Stimulated activated CD4-positive, alpha-beta T cell treated with anti-CD3 and anti-CD28 coated beads, Interleukin-2, amount 100 ng/mL, for 4 hours (primary cell): ENCODE measurements at places on chromosomes 3 and 15.

- DNase-seq, result no peak
Measured at GRCh38 chr3:160837394-160837980, 81.5 kb downstream of the PPM1L start.

DNA sequence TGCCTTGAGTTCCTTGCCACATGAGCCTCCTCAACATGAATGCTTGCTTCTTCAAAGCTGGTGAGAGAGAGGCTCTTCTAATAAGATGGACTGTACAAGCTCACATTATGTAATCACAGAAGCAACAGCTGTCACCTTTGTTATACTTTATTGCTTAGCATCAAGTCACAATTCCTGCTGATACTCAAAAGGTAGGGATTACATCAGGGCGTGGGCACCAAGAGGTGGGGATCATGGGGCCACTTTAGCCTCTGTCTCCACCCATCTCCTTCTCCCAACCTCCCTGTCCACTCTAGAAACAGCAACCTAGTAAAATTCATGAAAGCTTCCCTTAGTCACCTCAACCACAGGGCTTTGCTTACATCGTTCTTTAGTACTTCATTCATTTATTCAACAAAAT is 95.9 kb downstream of the FAM43A start:
- DNase-seq, result no peak

DNA sequence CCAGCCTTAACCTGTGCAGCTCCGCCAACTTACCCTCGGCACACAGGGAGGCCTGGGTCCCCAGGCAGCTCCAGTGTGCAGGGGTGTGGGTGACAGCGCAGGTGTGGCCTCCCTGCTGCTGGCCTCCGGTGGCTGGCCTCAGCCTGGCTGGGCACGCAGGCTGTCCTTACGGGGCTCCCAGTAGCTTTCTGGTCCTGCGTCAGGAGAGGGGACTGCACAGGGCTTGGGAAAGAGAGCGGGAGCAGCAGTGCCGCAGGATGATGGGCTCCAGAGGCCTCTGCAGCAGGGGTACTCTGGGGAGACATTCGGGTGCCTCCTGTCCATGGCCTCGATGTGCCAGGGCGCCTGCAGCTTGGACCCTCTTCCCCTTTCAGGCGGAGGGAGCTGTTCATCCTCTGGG is 9.4 kb downstream of the APBA2 start:
- DNase-seq, result no peak

- DNase-seq, result no peak
Measured at GRCh38 chr15:91922646-91923547, 69.4 kb downstream of the SLCO3A1 start.

DNA sequence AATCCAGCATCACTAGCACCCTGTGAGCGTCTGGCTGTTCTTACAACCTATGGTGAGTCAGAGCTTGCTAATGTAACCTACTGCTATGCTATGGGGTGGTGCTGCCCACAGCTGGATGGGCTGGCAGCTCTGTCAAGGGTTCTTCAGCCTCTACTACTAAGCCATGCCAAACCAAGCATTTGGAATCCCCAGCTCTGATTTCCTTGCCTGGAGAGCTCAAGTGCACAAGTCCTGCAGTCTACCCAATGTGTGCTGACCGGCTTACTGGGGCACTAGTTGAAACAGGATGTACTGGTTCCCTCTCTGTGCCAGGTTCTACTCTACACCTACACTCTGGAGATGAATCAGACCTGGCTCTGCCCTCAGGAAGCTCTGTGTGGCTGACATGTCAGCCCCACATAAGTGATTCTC is 4.2 kb downstream of the TEX264 start:
- no peak for DNase-seq

GRCh38 chr15:70299931-70300869 is 202.5 kb upstream of the TLE3 start:
- peak; percentile 43 for DNase-seq

DNA sequence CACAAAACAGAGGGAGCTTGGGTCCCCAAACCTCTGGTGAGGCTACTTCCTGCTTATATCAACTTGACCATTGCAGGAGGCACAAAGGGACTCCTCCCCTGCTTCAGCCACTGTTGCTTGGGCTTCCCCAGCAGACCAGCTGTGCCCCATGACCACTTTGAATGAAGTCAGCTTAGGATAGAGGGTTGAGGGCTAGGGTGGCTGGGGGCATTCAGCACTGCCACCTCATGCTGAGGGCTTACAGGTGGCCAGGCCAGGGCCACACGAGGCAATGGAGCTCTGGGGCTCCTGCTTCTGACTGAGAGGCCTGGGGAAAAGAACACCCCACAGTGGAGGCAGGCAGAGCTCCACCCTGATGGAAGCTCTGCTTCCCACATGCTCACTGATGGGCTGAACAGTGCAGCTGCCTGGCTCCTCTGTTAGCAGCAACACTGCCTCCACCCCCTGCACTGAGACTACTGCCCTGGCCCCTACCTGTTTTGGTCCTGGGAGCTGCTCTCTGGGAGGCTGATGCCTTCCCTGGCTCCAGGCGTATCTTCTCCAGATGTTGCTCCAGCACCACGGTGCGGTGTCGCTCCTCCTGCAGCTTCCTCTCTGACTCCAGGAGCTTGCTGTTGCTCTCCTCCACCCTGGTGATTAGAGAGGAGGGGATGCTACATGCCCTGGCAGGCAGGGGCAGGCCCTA is 10.2 kb upstream of the HHATL start:
- no peak for DNase-seq

- DNase-seq, result no peak
Measured at GRCh38 chr3:41073190-41073589, 126.1 kb upstream of the CTNNB1 start.

- DNase-seq, result no peak
Measured at GRCh38 chr15:36844534-36844998, 255.8 kb downstream of the MEIS2 start.

GRCh38 chr3:123153125-123154019 is 48.4 kb upstream of the SEC22A start:
- DNase-seq, result no peak

DNA sequence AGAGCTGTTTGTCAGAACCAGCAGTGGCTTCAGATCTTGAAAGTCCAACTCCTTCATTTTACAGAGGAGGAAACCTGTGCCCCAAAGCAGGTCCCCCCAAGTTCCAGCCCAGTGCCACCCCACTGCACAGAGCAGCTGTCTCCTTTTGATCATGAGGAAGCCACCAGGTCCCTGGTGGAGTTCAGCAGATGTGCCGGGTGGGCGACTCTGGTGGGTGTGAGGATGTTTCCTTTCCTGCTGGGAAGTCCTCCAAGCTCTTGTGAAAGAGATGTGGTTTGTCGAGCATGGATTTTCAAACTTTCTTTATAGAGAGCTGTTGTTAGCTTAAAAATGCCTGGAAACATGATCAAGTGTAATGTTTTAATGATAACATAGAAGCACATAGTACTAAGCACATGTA is 52.0 kb downstream of the SMAD3 start:
- no peak for DNase-seq

- no peak for DNase-seq
Measured at GRCh38 chr3:57556459-57557084, 498 bp downstream of the PDE12 start.

GRCh38 chr15:55737373-55737772 is 5.6 kb downstream of the PRTG start:
- DNase-seq, result no peak

- no peak for DNase-seq
Measured at GRCh38 chr3:14989943-14990779, 42.8 kb downstream of the NR2C2 start.

DNA sequence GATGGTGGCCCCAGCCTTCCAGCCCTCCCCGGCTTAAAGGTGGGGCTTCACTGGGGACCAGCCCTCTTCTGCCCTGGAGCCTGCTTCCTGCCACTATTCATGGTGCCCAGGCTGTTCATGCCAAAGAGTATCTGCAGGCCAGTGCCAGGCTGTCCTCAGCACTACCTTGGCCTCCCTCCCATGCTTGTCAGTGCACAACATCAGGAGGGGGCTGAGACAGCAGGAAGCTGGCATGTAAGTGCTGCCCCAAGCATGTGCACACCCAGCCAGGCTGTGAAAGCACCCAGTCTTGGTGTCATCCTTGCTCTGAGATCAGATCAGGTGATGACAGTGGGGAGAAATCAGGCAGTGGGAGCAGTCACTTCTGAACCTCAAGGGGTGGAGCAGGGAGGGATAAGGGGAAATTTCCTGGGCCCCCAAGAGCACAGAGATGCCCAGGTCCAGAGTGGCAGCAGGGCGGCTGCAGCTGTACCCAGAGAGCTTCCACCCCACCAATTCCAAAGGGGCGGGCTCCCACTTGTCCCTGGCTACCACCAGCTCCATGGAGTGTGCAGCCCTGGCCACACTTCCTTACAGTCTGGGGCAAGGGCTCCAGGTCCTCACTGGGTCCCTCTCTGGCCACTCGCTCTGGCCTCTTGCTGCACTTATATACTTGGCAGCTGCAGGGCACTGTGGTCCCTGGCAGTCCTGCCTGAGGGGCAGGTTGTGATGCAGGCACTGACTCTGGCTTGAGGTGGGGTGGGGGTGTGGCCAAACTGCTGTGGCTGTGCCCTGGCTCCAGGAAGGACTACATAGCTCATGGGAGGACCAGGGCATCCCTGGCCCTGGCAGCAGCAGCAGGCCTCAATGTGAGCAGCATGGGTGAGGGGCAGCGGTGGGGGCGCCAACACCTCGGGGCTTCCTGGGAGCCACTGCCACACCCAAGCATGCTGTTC is 91.4 kb upstream of the TNFSF10 start:
- DNase-seq, result no peak

- DNase-seq, result no peak
Measured at GRCh38 chr15:26171266-26171665, 308.1 kb upstream of the ATP10A start.

GRCh38 chr3:151979906-151980305 is 106.5 kb downstream of the SUCNR1 start:
- DNase-seq, result no peak

GRCh38 chr3:152302521-152303021 is 33.8 kb downstream of the MBNL1 start:
- no peak for DNase-seq

- no peak for DNase-seq
Measured at GRCh38 chr3:175914785-175915184, 1055.7 kb downstream of the NAALADL2 start.

GRCh38 chr15:38809621-38810020 is 245.0 kb upstream of the RASGRP1 start:
- DNase-seq, result no peak

- DNase-seq, result no peak
Measured at GRCh38 chr3:163939926-163940325, 1138.4 kb downstream of the SI start.

GRCh38 chr3:11078826-11079515 is 75.3 kb upstream of the HRH1 start:
- DNase-seq, result no peak

DNA sequence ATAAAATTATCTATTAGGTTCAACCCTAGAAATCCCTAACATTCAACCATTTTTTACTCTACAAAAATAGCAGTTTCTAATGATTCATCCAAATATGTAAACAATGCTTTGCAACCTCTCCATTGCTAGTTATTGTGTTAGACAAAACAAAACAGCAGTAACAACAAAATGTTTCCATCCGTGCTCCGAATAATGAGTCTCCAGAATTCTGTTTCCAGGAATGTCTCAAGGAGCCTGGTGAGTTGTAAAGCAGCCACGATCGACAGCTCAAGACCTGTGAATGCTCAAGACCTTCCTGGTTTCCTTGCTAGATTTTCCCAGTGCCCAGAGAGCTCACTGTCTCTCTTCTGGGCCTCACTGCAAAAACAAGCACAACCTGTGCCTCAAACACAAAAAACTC is 49.9 kb downstream of the CHRD start:
- no peak for DNase-seq

DNA sequence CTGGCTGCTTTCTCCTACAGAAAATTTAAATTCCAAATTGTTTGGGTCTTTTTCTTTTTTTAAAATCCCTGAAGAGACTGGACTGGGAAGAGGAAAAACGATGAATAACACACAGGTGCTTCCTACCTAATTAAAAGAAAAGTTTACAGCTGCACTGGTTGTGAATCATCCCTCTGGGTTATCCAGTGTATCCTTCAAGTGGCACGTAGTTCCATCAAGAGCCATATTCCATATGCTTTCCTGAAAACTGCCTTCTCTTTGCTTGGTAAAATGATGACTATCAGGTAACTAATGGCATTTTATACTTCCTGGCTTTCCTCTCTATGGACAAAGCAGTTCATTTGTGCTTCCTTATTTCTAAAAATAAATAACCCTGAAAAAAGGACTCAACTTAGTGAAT is 123.2 kb downstream of the MAGI1 start:
- no peak for DNase-seq

DNA sequence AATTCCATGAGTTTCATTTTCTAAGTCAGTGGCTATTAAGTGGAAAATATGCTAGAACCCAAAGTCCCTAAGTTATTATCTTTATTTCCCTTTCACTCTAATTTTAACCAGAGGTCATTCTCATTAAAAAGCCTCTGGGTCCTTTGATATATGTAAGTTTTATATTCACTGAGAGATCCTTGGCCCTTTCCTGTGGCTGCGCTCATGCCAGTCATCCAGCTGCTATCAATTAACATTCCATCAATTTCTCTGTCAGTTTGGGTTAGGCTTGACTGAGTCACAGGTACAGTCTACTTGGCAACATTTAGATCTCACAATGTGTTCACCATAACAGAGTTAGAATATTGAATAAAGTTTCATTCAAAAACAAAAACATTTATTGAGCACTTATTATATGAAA is 58.0 kb upstream of the FBN1 start:
- DNase-seq, result no peak

DNA sequence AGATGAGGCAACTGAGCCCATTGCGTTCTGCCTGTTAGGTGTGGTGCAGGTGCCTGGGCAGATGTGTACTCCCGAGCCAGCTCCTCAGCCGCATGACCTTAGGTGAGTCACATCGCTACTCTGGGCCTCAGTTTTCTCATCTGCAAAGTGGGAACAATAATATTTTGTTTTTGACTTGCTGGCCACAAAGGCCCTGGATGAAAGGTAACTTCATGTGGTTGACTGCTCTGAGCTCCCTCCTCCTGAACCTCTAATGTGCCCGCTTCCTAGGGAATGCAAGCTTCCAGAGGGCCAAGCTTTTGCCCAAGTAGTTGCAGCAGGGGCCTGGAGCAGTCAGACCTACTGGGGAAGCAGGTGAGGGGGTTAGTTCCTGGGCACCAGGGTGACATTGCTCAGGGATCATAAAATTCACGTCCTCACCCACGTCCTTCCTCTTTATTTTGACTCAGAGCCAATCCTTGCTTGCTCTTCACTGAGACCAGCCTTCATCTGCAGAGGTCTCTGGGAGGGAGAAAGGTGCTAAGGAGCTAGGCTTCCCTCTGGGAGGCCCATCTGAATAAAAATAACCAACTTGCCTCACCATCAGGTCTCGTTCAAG is 149.0 kb upstream of the TLE3 start:
- no peak for DNase-seq

DNA sequence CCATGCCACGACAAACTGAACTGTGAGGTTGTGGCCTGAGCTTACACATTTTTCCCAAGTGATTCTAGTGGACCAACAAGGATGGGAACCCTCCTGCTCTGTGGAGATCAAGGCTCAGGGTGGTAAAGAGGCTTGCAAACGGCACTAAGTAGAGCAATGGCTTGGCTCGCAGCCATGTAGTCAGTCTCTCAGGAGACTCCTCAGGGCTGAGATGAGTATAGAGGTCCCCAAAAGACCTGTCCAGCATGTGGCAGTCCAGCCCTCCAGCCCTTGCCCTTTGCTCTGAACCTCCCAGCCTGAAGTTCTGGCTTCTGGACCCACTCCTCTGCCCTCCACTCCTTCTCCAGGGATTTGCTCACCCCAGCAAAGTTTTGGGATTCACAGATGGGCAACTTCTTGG is 8.3 kb upstream of the CAMP start:
- DNase-seq, result no peak
